T-helper 2 cell treated with Interferon-gamma antibody and Interleukin-4, amounts not matched to agents 5 μg/mL and 100 μg/mL, for 36 hours (primary cell): ENCODE measurements at places on chromosomes 13 and 19.

GRCh38 chr19:41933693-41934426 is 5.6 kb upstream of the ERFL start:
- no peak for DNase-seq

DNA sequence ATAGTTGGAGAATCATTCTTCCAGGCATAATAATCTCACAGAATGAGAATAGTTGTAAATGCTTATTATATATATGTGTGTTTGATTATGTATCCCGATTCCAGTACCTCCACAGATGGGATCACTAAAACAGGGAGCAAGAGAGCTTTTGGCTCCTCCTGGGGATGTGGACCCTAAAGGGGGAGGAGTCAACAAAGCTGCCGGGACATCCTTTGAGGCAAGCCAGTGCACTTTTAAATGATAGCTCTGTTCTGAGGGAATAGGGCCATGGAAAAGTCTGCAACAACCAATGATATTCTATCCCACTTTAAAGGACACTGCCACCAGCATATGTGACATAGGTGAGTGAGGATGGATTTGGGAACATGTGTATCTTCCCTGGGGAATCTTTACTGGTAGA is 40.8 kb downstream of the SLITRK5 start:
- DNase-seq, result no peak

- no peak for DNase-seq
These were observed 87.1 kb downstream of the GJA3 start for GRCh38 chr13:20073775-20074174.

DNA sequence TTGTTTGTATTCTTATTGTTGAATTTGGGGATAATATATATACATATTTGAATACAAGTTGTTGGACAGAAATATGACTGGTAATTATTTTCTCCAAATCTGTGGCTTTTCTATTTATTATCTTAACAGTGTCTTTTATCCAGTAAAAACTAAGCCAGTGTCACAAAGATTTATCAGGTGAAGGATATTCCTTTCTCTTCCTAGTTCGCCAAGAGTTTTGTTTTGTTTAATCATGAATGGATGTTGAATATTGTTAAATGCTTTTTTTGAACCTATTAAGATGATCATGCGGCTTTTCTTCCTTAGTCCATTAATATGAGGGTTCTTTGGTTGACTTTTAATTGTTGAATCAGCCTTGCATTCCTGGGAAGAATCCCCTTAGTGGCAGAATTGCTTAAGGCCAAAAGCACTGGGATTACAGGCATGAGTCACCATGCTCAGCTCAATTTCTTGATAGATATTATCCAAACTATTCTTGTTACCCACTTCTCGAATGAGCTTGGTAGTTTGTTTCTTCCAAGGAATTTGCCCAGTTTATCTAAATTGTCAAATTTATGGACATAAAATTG is 53.3 kb downstream of the TEX26 start:
- DNase-seq, result no peak

DNA sequence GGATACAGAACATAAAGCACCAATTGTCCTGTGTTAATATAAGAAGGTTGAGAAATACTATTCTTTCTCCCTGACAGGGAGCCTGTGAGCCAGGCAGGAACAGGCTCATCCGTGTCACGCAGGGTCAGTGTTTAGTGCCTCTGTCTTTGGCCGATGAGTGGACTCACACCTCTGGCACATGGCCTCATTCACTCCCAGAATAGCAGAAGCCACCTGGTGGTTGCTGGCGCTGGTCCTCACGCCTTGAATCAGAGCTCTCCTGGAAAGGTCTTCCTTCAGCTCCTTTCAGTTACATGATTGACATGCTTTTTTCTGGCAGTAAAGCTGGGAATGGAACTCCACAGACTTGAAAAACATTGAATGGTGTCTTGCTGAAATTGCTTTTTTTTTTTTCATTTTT is 28.1 kb upstream of the SIAH3 start:
- DNase-seq, result no peak

GRCh38 chr13:39811051-39811450 is 155.6 kb downstream of the COG6 start:
- no peak for DNase-seq

DNA sequence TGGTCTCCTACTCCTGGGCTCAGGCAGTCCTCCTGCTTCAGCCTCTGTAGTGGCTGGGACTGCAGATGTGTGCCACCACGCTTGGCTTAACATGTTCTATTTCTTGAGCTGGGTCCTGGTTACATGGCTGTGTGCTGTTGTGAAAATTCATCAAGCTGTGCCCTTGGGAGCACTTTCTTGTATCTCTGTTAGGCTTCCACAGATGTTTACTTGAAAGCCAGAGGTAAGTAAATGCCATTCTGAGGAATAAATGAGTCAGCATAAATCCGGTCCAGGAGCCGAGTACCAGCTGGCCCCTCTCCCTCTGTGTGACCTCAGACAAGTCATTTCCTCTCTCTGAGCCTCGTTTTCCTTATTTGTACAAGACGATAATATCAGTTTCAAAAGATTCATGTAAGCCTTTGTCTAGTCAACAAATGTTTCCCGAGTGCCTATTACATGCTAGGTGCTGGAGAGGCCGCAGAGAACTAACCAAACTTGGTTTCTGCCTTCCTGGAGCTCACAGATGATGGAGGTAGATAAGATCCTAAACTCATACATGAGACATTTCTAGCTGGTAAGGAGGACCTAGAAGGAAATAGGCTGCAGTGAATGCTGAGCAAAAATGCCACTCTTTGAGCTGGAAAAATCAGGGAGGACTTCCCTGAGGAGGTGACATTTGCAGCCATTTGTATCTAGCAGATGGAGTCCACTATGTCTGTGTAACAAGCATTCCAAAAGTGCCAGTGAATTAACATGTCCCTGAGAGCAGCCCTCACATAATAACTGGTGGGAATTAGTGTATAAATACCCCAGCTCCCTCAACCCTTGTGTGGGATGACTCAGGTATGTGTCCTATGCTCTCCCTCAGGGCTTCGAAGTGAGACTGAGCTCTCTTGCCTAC is 2.7 kb upstream of the RASAL3 start:
- DNase-seq, result peak; percentile 82

- no peak for DNase-seq
These were observed 13.2 kb upstream of the LATS2 start for GRCh38 chr13:21074546-21074945.

DNA sequence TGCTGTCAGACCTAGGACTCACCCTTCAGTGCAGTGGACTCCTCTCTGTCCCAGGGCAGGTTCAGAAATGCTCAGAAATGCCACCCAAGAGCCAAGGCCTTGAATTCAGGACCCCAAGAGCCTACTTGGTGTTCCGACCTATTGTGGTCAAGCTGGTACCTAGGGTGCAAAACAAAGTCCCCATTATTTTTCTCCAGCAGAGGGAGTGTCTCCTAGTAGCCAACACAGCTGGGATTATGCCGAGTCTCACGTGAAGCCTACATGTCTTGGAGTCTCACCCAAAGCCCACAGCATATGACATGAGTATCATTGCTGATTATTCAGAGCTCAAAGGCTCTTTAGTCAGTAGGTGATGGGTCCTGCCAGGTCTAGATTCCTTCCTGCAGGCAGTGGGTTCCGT is 671.1 kb upstream of the SPRY2 start:
- DNase-seq, result no peak

DNA sequence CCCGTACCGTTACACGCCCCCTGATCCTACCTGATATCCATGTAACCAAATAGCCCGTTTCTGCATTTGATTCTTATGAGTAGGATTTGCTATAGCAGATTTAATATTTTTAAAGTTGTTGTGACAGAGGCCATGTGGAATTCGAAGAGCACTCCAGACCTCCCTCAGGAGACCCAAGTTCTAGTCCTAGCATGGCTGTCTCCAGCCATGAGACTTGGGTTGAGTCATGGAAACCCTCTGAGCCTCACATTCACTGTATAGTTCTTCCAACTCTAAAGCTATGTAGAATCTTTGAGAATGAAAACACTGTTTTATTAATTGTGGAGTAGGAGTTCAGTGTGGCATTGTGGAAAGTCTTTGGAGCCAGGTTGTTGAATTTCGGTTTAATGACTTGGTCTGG is 8.0 kb upstream of the GPR183 start:
- no peak for DNase-seq

GRCh38 chr19:45103508-45104319 is 10.7 kb downstream of the PPP1R37 start:
- DNase-seq, result no peak

- peak; percentile 60 for DNase-seq
These were observed 130.3 kb upstream of the LSM14A start for GRCh38 chr19:34041925-34042521.

DNA sequence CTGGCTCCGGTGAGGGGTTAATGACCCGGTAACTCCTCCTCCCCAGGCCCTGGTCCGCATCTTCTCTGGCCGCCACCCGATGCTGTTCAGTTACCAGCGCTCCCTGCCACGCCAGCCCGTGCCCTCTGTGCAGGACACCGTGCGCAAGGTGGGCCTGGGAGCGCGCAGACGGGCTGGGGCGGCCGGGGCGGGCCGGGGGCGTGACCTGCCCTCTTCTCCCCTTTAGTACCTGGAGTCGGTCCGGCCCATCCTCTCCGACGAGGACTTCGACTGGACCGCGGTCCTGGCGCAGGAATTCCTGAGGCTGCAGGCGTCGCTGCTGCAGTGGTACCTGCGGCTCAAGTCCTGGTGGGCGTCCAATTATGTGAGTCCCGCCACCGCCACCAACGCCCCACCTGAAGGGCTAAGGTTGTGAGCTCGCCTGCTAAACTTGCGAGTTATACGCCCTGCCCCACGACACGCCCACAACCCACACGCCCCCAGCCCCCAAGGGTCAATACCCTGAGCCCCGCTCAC is 10.4 kb downstream of the CPT1C start:
- DNase-seq, result no peak

- DNase-seq, result no peak
These were observed 1209.7 kb upstream of the PCDH9 start for GRCh38 chr13:68439817-68440216.
